ENCODE measurements at places on chromosomes 1 and 21.

DNA sequence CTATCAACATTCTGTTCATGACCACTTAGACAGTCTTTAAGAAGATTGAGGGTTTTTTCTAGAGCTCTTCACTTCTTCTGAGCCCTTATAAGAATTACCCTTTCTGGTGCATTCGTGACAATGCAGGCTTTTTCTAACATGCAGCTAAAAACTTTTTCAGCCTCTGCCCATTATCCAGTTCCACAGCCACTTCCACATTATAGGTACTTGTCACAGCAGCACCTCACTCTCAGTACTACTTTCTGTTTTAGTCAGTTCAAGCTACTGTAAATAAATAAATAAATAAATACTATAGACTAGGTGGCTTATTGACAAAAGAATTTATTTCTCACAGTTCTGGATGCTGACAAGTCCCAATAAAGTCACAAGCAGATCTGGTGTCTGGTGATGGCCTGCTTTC is 284.4 kb upstream of the PKN2 start:
- no peak for DNase-seq

GRCh38 chr1:39737546-39738169 is 1.0 kb upstream of the PPIE start:
- no peak for DNase-seq

- DNase-seq = no peak
Observed at GRCh38 chr1:18884727-18885126, 17.6 kb downstream of the ALDH4A1 start.

- DNase-seq = no peak
Observed at GRCh38 chr1:203547147-203547546, 53.2 kb downstream of the OPTC start.

DNA sequence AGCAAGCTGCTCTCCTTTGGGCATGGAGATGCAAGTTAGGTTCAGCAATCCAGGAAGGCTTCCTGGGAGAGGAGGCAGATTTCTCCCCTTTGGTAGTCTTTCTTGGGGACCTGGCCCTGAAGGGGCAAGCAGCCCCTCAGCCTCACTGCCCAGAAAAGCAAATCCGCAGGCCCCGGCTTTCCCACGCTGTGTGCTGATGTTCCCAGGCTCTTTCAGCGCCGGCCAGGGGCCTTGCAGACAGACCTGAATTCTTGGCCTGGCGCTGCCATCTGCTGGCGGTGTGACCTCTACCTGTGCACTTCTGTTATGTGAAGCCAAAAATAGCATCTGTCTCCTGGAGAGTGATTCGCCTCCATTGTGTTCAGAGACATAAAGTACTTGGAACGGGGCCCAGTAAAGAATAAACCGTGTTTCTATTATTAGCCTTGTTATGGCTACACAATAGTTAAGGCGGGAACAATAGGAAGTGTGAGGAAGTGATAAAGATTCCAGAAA is 64.8 kb downstream of the ALPL start:
- DNase-seq = no peak

- DNase-seq = no peak
Observed at GRCh38 chr1:16165073-16165364, 9.2 kb upstream of the EPHA2 start.
